ENCODE measurements at places on chromosomes 16 and 17.

- DNase-seq = no peak
Observed at GRCh38 chr17:37043201-37043600, 94.4 kb downstream of the AATF start.

DNA sequence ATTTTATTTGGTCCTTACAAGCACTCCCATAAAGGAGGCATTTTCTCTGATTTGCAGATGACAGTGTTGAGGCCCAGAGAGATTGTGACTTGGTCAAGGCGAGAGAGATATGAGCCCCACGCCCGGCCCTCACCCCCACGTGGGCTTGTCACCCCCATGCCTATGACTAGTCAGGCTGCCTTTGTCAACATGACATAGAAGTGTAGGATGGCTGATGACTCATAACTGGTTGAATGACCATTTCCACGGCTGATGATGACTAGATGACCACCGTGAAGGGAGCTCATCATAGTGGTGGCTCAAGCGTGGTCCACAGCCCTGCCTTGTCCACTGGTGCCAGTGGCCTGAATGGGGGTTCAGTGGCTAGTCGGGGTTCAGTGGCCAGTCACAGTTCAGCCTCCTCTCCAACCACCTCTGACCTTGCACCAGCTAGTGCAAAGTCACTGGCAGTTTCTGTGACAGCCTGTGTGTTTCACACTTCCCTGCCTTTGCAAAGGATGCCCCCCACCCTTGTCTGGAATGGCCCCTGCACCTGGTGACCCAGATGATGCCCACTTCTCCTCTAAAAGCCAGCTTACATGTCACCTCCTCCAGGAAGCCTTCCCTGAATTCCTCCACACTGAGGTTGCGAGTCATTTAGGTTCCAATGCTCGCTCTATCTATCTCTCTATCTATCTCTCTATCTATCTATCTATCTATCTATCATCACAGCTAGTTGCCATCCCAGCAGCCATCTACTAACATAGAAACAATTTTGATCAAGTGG is 3.8 kb upstream of the WSCD1 start:
- no peak for DNase-seq

DNA sequence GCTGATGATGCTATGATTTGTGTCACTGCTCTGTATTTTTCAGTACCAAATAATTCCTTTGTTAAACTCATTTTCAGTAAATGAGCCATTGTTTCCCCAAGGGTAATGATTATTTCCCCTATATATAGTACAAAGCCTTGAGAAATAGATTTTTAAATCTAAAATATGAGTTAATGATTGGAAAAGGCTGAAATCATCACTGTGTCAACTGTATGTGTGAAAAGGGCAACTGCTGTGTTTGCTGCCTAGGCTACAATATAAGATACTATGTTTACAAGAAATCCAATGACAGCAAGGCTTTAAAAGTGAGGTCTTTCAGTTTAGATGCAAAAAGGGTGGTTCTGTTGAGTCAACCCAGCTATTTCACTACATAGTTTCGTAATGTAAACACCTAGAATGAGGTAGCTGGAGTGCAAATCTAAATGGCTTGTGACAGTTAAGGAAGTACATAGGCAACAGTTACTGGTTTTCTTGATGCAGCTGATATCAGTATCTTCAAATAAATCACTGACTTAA is 15.3 kb downstream of the NLK start:
- no peak for DNase-seq

DNA sequence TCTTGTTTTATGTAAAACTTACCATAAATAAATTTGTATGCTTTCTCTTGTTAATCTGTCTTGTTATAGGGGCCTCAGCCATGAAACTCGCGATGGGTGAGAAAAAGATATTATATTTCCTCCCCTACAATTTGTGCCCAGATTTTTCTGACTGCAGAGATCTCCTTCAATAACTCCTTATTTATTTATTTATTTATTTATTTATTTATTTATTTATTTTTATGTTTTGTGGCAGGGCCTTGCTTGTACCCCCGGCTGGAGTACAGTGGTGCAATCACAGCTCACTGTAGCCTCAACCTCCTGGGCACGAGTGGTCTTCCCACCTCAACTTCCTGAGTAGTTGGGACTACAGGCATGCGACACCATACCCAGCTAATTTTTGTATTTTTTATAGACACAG is 23.3 kb upstream of the CCL5 start:
- no peak for DNase-seq

GRCh38 chr16:3063625-3064386 is 1.6 kb upstream of the IL32 start:
- no peak for DNase-seq

DNA sequence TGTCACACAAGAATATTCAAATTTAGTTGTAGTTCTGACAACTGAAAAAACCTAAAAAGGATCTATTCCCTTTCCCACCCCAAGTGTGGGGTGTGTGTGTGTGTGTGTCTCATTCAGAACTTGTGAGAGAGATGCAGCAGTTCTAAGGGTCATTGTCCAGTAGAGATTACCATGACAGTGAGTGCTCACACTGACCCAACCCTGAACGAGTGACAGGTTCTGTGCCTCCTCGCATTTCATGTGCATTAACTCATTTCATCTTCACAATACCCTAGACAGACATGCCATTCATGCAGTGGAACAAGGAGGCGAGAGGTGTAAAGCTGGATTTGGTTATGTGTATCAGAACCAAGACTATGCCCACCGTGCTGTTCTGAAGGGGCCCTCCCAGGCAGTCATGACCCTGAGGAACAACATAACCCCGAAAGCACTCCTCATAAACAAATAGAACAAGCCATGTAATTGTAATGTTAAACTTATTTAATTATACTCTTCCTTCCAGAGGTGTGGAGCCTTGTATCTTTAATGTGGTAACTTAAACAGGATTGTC is 102.1 kb downstream of the CLEC16A start:
- no peak for DNase-seq

DNA sequence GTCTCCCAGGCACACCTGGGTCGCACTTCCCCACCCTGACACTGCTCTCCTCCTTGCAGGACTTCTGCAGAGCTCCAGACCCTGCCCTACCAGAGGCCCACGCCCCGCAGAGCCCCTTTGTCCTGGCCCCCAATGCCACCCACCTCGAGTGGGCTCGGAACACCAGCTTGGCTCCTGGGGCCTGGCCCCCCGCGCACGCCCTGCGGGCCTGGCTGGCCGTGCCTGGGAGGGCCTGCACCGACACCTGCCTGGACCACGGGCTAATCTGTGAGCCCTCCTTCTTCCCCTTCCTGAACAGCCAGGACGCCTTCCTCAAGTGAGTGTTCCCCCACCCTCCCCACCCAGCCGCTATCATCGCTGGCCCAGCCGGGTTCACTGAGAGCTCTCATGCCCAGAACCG is 79.6 kb downstream of the MGAT5B start:
- DNase-seq = no peak

- DNase-seq = no peak
Observed at GRCh38 chr16:81625544-81626153, 153.4 kb upstream of the PLCG2 start.

- no peak for DNase-seq
Observed at GRCh38 chr16:81560979-81561657, 116.5 kb downstream of the CMIP start.

- DNase-seq = peak; percentile 12
Observed at GRCh38 chr17:50272711-50273653, 1.3 kb upstream of the TMEM92 start.

DNA sequence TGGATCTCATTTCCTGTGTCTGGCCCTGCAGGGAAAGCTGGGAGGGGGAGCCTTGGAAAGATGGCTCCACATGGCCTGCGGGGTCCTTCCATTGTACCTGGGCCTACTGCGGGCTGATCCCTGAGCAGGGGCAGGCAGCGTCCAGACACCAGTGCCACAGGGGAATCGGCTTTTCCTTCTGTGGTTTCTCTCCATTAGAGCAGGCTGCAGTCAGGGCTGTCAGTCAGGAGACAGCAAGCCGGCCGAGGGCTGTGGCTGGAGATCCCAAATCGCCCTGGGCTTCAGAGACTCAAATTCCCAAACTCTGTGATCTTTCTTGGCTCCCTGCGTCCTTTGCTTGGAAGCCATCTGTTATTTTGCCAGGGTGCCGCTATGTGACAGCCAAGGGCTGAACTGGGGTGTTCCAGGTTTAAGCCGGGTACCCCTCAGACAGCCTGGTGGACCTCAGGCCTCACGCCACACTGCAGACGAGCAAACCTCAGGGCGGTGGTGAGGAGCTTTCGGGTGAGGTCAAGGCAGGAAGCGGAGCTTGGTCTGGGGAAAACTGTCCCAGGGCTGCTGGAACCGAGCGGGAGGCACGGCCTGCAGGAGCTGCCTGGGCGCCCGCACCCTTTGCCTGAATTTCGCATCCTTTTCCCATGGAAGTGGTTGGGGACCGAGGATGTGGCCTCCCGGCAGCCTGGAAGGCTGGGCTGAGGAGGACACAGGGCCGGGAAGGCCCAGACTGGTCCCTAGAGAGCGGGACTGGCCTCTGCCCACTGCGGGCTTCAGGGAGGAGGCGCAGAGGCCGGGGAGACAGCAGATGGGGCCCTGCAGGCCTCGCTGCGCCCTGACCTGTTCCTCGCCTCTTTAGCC is 1.5 kb upstream of the CPNE7 start:
- DNase-seq = no peak

DNA sequence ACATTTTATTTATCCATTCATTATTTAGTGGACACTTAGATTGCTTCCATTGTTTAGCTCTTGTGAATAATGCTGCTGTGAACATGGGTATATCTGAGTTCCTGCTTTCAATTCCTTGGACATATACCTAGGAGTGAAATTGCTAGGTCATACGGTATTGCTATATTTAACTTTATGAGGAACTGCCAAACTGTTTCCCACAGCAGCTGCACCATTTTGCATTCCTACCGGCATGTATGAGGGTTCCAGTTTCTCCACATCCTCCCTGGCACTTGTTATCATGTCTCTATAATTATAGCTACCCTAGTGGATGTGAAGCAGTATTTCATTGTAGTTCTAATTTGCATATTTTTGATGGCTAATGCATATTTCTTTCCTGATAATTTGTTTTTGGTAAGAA is 23.7 kb upstream of the DRG2 start:
- DNase-seq = no peak

DNA sequence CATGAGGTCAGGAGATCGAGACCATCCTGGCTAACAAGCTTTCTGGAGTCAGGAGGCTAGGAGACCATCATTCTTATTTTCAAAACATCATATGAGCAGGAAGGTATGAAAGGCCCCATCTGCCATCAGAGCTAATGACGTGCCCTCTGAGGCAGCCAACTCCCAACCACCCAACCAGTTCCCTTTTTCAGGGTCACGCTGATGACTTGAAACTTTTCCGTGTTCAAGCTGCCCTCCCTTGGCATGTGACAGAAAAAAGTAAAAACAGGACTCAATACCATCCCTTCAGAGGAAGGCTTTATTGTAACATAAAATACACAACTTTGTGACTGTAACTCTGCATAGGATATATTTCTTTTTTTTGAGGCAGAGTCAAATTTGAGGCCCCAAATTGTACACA is 4.6 kb upstream of the GHDC start:
- no peak for DNase-seq

DNA sequence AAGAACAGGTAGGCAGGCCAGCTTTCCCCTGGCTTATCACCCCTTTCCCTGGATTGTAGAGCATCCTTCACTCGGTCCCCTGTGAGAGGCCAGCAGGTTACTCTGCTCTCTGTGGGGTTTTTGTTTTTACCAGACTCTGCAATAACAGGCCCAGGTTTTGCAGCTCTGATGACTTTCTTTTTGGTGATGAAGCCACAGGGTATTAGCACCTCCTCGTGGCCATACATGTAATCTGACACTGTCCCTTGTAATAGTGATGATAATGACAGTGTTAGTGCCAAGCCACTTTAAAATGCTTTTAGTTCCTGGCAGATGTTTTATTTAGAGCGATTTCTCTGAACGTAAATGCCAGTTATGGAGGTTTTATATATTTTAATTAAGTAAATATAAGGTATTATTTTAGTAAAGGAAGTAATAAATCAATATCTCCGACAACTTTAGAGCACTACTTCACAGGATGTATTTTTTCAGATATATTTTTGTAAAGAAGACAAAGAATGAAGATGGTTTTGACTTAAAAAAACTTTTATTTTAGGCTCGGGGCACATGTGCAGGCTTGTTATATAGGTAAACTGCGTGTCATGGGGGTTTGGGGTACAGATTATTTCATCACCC is 38.0 kb upstream of the CPHXL start:
- peak; percentile 43 for DNase-seq

DNA sequence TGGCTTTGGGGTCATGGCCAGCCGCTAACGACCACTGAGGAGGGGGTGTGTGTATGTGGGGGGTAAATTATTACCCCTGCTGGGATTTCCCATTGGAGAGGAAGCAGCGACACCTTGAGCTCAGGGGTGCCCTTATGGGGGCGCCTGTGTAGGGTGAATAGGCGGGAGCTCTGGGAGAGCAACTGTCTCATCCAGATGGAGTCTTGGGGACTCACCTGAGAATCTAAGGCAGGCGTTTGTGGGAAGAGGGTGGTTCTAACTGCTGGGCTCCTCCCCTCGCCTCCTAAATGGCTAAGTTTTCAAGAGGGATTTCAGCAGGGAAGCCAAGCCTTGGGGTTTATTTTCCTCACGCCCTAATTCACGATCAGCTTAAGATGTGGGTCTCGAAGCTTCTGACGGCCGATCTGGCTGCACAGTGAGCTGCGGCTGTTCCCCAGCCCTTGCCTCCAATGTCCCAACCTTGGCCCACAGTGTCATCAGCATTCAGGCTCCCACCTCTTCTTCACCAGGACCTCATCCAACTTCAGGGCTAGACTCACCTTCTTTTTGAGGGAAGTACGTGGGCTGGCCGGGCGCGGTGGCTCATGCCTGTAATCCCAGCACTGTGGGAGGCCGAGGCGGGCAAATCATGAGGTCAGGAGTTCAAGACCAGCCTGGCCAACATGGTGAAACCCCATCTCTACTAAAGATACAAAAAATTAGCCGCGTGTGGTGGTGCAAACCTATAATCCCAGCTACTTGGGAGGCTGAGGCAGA is 136.9 kb upstream of the EEF2KMT start:
- DNase-seq = no peak

- no peak for DNase-seq
Observed at GRCh38 chr16:25135254-25135878, 23.8 kb downstream of the LCMT1 start.

DNA sequence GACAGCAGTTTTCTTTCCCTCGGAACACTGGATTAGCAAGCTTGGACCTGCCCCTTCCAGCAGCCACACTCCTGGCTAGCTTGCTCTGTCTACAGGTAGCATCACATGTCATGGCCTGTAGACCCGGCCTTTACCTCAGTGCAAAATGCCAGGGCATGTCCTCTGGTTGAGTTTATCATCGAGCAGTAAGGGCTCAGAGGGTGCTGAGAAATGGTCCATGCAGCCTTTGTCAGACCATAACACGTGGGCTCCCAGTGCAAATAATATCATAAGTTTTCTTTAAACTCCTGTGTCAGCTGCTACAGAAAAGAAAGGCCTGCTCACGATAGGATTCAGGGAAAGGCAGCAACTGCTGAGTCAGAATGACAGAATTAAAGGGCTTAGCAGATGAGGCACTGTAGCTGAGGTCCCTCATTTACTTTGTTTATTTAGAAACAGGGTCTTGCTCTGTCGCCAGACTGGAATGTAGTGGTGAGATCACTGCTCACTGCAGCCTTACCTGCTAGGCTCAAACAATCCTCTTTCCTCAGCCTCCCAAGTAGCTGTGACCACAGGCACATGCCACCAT is 8.0 kb upstream of the GNA13 start:
- DNase-seq = no peak

GRCh38 chr17:28747051-28747691 is 3.4 kb downstream of the TRAF4 start:
- DNase-seq = no peak
